ENCODE measurements at places on chromosomes 3 and 15. TPM values are rescaled to one million over a fixed set of nuclear protein-coding genes. Genes with fewer than 3 reads are reported as not detected.

GRCh38 chr15:70008697-70009290 lies 88.9 kb downstream of the TLE3 start:
- no peak for DNase-seq

- DNase-seq = no peak
These were observed 254.1 kb upstream of the ZNF717 start for GRCh38 chr3:76039431-76039830.

DNA sequence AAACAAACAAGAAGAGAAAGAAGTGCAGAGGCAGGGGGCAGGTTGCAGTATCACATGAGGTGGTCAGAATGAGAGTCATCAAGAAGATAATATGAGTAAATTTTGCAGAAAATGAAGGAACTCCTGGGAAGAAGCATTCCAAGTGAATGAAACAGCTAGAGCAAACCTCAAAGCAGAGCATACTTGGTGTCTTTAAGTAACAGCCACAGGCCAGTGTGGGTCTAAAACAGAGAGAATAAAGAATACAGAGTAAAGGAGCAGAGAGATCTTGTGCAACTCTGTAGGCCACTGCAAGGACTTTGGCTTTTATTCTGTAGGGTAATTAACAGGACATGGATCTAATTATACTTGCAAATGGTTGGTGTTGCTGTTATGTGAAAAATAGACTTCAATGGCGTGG lies 81.3 kb downstream of the STAC start:
- no peak for DNase-seq

DNA sequence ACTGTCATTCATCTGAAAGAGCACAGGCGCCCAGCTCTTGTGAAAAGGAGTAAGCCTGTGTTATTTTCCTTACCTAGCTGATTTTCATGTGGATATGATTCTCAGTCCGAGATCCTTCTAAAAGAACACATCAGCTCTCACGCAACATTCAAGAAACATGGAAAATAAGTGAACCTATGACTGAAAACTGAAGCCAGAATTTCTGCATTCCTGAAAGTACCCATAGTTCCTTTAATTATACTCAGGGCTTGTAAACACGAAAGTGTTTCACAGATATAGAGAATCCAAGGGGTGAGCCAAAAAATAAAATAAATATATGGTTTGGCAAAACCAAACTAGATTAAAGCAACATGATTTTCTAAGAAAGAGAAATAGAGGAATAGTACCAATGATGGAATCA lies 100.8 kb upstream of the CHMP2B start:
- DNase-seq = no peak

DNA sequence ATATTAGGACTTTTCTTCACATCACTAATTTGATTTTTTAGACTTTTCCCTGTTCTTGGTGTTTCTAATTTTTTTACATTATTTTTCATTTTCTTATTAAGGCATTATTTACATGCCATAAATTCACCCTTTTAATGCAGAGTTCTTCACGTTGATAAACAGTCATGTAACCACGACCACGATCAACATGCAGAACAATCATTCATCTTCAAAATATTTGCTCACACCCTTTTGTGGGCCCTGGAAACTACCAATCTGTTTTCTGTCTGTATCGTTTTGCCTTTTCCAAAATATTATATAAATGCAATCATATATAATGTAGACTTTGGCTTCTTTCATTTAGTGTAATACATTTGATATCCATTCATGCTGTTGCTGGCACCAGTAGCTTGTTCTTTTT lies 48.7 kb downstream of the ARRDC4 start:
- DNase-seq = no peak

DNA sequence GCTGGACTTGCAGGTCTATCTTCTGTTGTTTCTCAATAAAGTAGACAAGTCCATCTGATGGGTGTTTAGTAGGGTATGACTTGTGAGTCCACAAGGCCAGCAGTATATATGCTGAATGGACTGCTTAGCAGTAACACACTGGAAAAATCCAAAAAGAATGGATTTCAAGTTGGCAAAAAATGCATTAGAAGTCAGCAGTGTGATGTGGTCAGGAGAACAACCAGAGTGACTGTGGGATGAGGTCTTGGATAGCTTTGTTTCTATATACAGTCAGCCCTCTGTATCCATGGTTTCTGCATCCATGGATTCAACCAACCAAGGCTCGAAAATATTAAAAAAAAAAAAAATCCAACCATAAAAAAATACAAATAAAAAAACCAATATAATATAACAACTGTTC lies 55.8 kb downstream of the LPP start:
- DNase-seq = no peak

DNA sequence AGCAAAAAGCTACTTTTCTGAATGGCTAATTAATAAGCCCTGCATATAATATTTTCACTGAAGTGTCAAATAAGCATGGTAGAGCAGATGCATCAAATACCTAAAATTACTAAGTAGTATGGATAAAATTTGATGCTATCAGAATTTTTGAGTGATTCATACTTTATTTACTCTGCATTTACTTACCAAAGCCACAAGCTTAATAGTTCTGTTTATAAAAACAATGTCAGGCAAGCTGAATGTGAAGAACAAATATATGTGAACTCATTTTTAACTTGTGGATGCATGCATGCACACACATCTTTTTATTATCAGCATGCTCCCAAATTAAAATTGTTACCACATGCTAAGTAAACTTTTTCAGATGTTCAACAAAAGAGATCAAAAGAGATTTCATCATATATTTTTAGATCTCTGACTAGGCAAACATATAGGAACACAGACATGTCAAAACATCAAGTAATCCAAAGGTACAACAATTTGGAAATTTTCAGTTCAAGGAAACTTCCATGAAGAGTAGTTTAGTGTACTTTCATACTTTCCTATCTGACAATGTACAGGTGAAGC lies 969.4 kb downstream of the ROBO1 start:
- DNase-seq = no peak

- no peak for DNase-seq
These were observed 13.6 kb upstream of the CASR start for GRCh38 chr3:122169911-122170310.

DNA sequence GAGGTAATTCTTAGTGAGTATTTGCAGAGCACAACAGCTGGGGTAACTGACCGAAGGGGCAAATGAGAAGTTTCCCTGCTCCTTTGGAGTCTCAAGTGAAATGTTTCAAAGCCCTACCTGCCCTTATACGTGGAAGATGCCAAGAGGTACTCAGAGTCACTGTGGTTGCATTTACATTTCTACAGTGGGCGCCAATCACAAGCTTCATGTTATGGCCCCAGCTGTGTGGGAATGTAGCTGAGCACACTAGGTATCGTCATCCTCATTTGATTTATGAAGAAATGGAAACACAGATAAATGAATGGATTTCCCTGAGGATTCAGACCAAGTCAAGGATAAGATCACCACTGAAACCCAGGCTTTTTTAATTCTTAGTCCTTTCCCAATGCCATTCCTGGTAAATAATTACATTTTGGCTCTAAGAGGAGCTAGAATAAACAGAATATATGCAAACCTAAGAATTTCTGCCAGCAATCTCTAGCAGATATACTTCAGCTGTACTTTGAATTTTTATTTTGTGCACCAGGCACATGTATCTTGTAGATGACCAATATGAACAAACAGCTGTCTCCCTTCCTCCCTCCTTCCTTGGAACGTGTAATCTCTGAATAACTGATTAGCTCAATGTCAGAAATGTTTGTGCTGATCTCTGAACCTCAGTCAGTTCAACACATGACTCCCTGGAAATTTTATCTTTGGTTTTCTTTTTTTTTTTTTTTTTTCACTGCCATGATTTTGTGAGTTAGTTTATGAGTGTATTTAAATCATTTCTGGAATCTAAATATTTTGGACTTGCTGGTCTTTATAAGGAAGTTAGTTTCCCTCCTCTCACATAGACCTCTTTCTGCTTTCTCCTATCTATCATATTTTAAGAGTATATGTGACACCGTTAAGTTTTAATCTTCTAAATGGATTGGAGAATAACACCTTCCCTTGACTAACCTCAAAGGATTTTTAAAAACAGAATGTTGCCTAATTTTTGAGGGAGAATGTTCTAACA lies 69.2 kb downstream of the MAP2K5 start:
- no peak for DNase-seq

GRCh38 chr3:175606650-175607318 lies 747.6 kb downstream of the NAALADL2 start:
- no peak for DNase-seq

- no peak for DNase-seq
These were observed 883 bp downstream of the RTP4 start for GRCh38 chr3:187369089-187369447.

CLDN16 gene
- total RNA-seq = not detected

CLDN1 gene
- total RNA-seq = 0.28 TPM

Data from sigmoid colon (tissue), 7 donors.